Skin of body (tissue), 3 donors: ENCODE measurements at places on chromosomes 5 and 9. TPM values are rescaled to one million over a fixed set of nuclear protein-coding genes. Genes with fewer than 3 reads are reported as not detected.

- DNase-seq: no peak
These were observed 35.1 kb downstream of the ADRA1B start for GRCh38 chr5:159951387-159951786.

Gene NUP188
- 49.8 TPM for total RNA-seq

Gene PTGES
- 9.1 TPM for total RNA-seq

GRCh38 chr5:175895686-175896102, 24.3 kb downstream of the CPLX2 start:
- no peak for DNase-seq

- no peak for DNase-seq
These were observed 11.6 kb downstream of the ERP44 start for GRCh38 chr9:100087218-100087617.

Gene ELAVL2
- 3.2 TPM for total RNA-seq

GRCh38 chr5:140966293-140967225, at the start of gene PCDHAC2:
TSS of gene PCDHAC2 (plus strand) at chr5:140966476. CDS start at chr5:140966767, 291 bp downstream.
- peak; percentile 45 for DNase-seq

Gene BSPRY
- 3.9 TPM for total RNA-seq

DNA sequence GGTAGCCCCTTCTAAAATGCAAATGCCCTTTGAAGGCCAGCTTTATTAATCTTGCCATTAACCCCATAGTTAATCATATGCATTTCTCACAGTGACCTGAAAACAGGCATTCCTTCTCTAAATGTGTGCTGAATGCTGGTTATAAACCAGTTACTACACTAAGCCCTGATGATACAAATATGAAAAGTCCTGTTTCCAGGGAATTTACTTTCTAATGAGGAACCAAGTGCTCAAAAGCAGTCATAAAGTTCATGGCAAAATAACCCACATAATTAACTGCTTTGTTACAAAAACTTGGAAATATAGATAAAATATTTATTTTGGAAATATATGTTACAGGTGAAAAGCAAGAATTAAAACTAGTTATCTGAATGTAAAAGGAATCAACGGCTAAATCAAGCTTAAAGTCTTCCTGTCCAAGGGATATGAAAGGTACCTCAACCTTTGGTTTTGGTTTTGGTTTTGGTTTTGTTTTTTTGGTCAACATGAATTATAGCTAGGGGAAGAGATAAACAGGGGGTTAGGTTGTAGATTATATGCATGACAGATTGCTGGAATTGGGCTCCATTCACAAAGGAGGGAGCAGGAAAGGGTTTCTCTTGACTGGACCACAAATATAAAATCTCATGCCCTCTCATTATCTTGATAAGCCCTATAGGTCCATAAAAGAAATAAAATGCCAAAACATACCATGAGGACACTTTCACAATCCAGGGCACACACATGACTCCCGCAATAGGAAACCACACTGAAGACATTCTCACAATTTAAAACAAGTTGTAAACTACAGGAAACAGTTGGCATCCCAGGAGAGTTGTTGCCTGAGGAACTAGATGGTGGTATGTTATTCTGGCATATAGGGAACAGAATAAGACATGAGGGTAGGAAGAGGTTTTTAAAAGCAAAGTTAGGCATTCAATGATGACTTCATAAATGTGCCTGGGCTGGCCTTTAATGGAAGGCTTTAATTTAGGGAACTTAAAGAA, 46.7 kb upstream of the MACIR start:
- no peak for DNase-seq

DNA sequence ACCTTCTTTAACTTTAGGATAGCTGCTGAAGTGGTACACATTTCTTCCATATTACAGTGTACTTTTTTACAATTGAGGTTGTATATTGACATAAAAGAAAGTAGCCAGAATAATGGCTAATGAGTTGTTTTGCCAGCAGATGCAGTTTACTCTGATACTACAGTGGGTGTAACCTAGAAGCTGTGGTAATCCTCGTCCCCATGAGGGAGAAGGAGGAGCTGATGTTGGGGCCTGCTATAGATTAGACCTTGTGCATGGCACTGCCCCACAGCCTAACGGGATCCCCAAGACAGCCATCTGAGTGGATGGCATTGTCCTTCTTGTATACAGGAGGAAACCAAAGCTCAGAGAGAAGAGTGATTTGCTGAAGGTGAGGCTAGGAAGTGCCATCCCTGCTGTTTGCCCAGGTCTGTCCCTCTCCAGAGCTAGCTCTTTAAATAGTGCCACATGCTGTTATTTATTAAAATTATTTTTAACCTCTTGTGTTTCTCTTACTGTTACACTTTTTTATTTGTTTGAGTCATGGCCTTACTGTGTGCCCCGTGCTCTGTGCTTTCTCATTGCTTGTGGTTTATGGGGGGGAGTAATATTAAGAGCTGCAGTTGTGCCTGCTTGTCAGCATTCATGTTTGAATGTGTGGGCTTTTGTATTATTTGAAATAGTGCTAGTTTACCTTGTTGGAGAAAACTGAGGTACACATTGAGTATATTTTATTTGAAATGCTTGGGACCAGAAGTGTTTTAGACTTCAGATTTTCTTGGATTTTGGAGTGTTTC, 65.3 kb downstream of the ICE1 start:
- no peak for DNase-seq

DNA sequence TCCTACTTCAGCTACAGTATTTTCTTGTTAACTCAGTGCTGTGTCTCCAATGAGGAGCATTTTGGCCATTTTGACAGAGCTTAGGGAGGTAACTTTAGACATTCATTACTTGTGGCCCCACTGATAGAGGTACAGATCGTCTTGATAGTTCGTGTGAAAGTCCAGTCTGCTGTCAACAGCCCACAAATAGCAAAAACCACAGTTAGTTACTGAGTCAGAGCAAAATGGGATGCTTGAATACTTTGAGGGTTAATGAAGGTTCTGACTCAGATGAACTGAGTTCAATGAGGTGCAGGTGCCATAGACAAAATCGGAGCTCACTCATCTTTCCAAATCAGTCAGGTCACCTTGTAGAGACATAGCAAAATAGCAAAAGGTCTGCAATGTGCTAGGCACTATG, 163.1 kb upstream of the TLE4 start:
- DNase-seq: no peak

Gene KCNT1
- 0.39 TPM for total RNA-seq

GRCh38 chr9:35741740-35742139, 7.3 kb downstream of the GBA2 start:
- DNase-seq: no peak

GRCh38 chr9:18874069-18874468, 158.9 kb downstream of the SAXO1 start:
- DNase-seq: no peak

GRCh38 chr9:134377976-134378375, 51.7 kb downstream of the RXRA start:
- DNase-seq: no peak

Gene CTNND2
- total RNA-seq: 1.4 TPM

DNA sequence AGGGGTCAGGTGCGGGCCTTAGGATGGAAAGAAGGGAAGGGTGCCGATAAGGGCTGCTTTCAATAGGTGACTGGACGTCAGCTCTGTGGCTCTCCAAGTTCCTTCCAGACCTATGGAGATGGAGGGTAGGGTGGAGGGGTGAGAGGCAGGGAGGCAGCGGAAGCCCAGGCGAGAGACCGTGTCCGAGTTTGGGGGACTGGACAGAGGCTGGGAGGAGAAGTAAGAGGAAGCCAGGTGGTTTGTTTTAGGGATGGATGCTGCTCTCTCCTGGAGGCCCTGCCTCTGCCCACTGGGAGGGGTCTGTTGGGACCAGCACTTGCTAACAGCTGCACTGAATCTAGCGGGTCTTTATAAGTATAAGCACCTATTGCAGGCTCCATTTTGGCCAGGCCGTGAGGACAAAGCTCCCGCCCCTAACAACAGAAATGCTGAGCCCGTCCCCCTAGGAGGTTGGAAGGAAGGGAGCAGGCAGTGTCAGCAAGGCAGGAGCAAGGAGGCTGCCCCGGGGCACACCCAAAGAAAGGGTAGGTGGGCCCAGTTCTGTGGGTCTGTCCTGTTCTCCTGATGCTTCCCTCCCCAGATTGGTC, 167.5 kb downstream of the DAB2IP start:
- DNase-seq: no peak

DNA sequence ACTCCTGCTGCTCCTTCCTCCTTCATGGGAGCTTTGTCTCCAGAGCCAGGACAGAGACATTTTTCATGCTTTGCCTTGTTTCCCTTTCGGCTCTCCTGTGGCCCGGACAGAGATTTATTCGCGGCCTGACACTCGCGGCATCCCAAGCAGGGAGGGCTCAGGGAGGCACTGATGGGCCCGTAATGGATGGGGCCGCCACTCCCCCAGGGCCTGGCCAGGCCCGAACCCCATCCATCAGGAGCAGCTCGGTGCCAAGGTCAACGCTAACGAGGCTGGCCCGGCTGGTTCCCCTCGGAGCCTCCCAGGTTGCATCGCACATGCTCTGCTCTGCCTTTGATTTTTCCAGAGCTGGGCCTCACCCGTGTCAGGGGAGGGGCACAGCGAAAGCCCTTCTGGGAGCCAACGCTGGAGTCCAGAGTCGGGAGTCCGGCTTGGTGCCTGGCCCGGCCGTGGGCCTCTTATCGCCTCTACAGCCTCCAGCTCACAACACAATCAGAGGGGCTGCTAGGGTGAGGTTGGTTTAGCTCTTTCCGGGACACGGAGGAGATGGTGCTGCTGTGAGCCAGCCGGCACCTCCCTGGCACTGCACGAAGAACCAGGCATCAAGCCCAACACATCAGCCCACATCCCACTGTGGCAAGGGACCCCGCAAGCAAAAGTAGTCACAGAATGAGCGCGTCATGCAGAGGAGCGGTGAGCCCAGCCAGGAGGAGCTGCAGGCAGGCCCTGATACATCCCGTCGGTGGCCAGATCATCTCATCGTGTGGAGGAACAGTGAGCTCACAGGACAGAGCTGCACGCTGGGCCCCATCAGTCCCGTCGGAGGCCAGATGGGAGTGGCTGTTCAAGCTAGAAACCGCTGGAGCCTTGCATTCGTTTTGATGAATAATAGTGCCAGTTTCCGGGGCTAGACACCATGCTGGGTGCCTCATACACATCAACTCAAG, 72.2 kb upstream of the BARHL1 start:
- no peak for DNase-seq
